ENCODE measurements at places on chromosomes 4 and X.

- DNase-seq, result no peak
Measured at GRCh38 chr4:112377171-112377570, 80.0 kb downstream of the ALPK1 start.

DNA sequence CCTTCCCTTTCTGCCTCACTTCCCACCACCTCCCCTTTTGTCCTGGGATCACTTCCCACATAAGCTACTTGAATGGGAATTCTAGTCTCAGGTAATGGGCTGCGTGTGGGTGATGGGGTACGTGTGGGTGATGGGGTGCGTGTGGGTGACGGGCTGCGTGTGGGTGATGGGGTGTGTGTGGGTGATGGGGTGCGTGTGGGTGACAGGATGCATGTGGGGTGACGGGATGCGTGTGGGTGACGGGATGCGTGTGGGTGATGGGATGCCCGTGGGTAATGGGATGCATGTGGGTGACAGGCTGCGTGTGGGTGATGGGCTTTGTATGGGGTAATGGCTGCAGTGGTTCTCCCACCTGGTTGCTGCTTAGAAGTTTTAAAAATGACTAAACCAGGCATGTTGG lies 43.6 kb downstream of the EVC2 start:
- no peak for DNase-seq

- no peak for DNase-seq
Measured at GRCh38 chr4:156545003-156545785, 426.4 kb downstream of the PDGFC start.

DNA sequence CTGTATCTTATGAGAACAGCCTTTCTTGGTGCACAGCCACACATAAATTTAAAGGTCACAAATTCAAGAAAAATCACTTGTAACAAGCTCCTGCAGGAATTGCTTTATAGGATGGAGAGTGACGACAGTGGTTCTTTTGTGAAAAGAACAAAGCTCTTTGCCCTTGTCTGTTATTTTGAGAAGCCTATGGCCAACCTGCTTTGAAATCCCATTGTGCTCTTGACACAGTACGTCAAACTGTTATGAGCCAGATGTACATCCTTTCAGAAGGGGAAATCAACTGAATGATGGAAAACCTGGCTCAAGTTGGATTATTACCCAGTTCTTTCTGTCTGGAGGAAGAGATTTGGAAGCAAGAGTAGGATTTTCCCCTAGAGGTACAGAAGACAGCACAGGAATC lies 1454.2 kb downstream of the ARAP2 start:
- no peak for DNase-seq

- DNase-seq, result no peak
Measured at GRCh38 chrX:20431486-20431885, 164.8 kb upstream of the RPS6KA3 start.

GRCh38 chr4:137367620-137368019 lies 164.7 kb downstream of the PCDH18 start:
- DNase-seq, result no peak

DNA sequence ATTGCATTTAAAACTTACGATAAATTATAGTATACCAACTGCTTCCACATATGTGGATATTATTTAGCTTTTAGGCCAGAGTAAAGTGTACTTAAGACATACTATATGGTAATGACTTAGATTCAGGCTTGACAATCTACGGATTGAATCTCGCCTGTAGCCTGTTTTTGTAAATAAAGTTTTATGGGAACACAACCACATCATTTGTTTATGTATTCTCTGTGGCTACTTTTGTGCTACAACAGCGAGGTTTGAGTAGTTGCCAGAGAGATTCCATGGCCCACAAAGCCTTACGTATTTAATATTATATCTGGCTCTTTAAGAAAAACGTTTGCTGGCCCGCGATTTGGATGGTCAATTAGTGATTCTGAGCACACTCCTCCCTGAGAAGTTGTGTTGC lies 37.6 kb downstream of the HHIP start:
- no peak for DNase-seq
